GM12878 (cell line): ENCODE measurements at places on chromosomes 3 and 15. TPM values are rescaled to one million over a fixed set of nuclear protein-coding genes. Genes with fewer than 3 reads are reported as not detected.

GRCh38 chr3:190747571-190747970 is 114.9 kb downstream of the GMNC start:
- no peaks in the 10 kb centered on the region for H3K27me3 ChIP-seq
- no peaks in the 10 kb centered on the region for H3K36me3 ChIP-seq
- H3K27ac ChIP-seq, result no peak overlapping the region
- no peak overlapping the region for H3K4me3 ChIP-seq
- no peaks in the 10 kb centered on the region for H3K4me1 ChIP-seq
- DNase-seq, result no peak

DNA sequence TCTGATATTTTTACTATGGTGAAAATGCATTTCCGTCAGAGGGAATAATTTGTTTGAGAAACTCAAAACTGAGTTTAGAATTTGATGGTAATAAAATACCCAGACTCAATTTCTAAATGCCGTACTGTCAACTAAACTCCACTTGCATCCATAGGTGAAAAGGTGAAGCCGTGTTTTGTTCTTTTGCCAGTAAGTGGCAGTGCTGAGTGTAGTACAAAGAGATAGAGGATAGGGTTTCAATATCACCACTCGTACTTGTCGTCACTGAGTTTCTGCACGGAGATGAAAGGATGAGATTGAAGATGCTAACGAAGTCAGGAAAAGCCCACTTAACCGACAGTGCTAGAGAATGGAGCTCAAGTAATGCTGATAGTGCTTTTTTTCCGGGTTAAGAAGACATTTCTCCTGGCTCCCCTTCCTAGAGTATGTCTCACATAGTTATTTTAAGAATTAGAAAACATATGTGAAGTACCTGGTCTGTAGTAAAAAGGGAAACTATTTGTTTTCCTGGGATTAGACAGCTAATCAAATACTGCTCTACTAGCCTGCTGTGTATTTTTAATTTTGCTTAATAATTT is 345.1 kb downstream of the IL5RA start:
- H3K27ac ChIP-seq, result no peak overlapping the region
- H3K4me1 ChIP-seq, result no peaks in the 10 kb centered on the region
- H3K27me3 ChIP-seq, result no peaks in the 10 kb centered on the region
- no peaks in the 10 kb centered on the region for H3K36me3 ChIP-seq
- DNase-seq, result no peak

- no peak overlapping the region for H3K27ac ChIP-seq
- DNase-seq, result no peak
- H3K36me3 ChIP-seq, result peaks cover 4% of the 10 kb centered on the region
- H3K27me3 ChIP-seq, result no peaks in the 10 kb centered on the region
Observed at GRCh38 chr15:34892963-34893591, 76.5 kb downstream of the AQR start.

- no peaks in the 10 kb centered on the region for H3K36me3 ChIP-seq
- no peak for DNase-seq
- H3K4me3 ChIP-seq, result no peak overlapping the region
- H3K4me1 ChIP-seq, result peaks cover 3% of the 10 kb centered on the region; the same call in 1 of the 2 replicates
- H3K27ac ChIP-seq, result no peak overlapping the region
Observed at GRCh38 chr3:160395297-160395696, 3.7 kb downstream of the IFT80 start.

DNAJC17 gene
- total RNA-seq, result 39.3 and 43.5 TPM in 2 replicates

- no peaks in the 10 kb centered on the region for H3K4me1 ChIP-seq
- DNase-seq, result no peak
- H3K4me3 ChIP-seq, result no peak overlapping the region
- H3K27ac ChIP-seq, result no peak overlapping the region
Observed at GRCh38 chr3:9448643-9449042, 51.2 kb downstream of the SETD5 start.

DNA sequence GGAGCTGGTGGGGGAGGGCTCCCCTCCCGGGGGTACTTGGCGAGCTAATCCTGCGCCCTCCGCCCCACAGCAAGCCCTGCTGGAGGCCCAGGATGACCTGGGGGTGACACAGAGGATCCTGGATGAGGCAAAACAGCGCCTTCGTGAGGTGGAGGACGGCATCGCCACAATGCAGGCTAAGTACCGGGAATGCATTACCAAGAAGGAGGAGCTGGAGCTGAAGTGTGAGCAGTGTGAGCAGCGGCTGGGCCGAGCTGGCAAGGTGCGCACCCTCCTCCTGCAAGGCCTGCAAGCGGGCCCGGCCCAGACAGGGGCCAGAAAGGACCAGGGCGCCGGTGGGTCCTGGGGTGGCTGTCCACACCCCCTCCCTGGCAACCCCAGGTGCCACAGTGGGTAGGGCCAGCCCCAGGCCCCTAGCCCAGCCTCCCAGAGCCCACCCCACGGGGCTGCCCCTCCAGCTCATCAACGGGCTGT is 56.5 kb downstream of the SEMA3G start:
- H3K27ac ChIP-seq, result no peak overlapping the region
- no peaks in the 10 kb centered on the region; the same call in 1 of the 2 replicates for H3K4me1 ChIP-seq
- H3K36me3 ChIP-seq, result no peaks in the 10 kb centered on the region
- no peak for DNase-seq
- H3K27me3 ChIP-seq, result no peaks in the 10 kb centered on the region

DNA sequence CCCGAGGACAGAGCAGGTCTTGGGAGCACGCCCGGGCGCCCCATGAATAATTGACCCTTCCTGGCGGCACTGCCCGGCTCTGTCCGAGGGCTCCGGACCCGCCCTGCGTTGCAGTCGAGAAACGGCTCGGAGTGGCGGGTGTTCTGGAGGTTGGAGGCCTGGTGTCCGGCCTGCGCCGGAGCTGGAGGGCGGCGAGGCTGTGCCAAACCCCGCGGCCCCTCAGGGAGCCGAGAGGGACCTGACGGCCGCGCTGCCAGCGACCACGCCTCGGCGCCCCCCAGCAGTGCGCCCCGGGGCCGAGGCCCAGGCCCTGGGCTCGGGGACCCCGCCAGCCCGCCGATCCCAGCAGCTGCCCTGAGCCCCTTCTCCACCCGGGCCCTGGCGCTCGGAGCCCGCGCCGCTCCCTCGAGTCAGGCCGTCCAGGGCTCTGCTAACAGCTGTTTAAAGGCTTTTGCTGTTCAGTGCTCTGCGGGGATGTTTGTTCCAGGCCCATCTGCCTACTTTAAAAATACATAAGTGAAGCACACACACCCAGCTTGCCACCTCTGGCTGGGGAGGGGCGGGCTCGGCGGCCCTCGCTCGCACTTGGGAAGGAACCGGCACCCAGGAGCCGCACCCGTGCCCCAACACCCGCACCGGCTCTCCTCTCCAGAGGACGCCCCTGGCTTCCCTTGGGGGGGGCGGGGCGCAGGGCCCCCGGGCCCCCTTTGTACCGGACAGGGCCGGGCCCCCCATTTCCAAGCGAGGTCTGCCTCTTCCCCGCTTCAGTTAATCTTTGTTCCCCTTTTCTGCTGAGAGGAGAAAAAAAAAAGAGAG is 730 bp upstream of the ZNF710 start:
- peak overlapping the region; percentile 68 for H3K27ac ChIP-seq

EPHB1 gene
- 1.8 and 2.2 TPM in 2 replicates for total RNA-seq

GRCh38 chr3:168091941-168092340 is 3.8 kb downstream of the GOLIM4 start:
- H3K27ac ChIP-seq, result no peak overlapping the region
- no peaks in the 10 kb centered on the region for H3K36me3 ChIP-seq
- H3K27me3 ChIP-seq, result no peaks in the 10 kb centered on the region

- no peak overlapping the region for H3K4me3 ChIP-seq
- no peak for DNase-seq
- H3K27ac ChIP-seq, result no peak overlapping the region
Observed at GRCh38 chr15:84881520-84881830, 3.0 kb upstream of the SLC28A1 start.

- H3K27me3 ChIP-seq, result no peaks in the 10 kb centered on the region; the same call in 1 of the 2 replicates
- no peak overlapping the region for H3K4me3 ChIP-seq
- H3K36me3 ChIP-seq, result no peaks in the 10 kb centered on the region
- no peak for DNase-seq
- no peak overlapping the region for H3K27ac ChIP-seq
- H3K4me1 ChIP-seq, result no peaks in the 10 kb centered on the region
Observed at GRCh38 chr3:100482176-100482575, 10.2 kb upstream of the TMEM45A start.
